ENCODE measurements at places on chromosomes 5 and 9. TPM values are rescaled to one million over a fixed set of nuclear protein-coding genes. Genes with fewer than 3 reads are reported as not detected.

Gene OR4F3
- polyA plus RNA-seq = not detected

Gene RELL2
- polyA plus RNA-seq = 1.1 TPM

Gene IFNA2
- not detected for polyA plus RNA-seq

Gene INSL4
- polyA plus RNA-seq = not detected

Gene ZNF618
- 47.9 TPM for polyA plus RNA-seq

Gene HAUS6
- 23.8 TPM for polyA plus RNA-seq

Gene CDKN2B-AS1
- polyA plus RNA-seq = 0.32 TPM

DNA sequence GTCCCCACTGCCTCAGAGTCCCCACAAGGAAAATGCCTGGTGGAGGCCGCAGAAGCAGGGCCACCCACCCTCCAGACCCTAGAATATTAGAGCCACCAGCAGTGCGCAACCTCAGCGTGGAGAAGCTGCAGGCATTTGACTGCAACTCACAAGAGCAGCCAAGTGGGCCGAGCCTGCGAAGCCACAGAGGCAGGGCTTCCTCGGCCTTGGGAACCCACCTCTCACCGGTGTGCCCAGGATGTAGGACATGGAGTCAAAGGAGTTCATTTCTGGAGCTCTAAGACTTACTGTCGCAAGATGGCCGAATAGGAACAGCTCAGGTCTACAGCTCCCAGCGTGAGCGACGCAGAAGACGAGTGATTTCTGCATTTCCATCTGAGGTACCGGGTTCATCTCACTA, 397.9 kb upstream of the PIK3R1 start:
- DNase-seq = no peak

DNA sequence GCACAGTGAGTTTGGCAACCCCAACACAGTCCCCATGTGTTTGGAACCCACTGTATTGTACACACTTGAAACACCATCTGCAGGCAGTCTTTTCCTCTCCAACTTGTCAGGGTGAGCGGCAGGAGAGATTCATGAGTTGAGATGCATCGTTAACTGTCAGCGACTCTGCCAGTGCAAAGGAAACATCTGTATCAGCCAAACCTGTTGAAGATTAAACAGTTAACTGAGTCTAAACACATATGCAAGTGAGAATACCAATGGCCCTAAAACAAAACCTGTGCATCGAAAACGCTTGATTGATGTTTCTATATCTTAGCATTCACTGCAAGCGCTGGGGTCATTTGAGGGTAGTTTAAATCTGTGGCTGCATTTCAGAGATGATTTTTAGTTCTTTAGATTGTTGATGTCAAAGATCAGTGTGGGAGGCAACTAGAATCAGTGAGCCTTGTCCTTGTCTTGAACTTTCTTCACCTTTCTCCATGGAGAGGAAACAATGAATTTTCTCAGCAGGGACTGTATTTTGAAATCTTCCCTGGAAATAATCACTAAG, 41.3 kb upstream of the PAM start:
- peak; percentile 68 for DNase-seq

DNA sequence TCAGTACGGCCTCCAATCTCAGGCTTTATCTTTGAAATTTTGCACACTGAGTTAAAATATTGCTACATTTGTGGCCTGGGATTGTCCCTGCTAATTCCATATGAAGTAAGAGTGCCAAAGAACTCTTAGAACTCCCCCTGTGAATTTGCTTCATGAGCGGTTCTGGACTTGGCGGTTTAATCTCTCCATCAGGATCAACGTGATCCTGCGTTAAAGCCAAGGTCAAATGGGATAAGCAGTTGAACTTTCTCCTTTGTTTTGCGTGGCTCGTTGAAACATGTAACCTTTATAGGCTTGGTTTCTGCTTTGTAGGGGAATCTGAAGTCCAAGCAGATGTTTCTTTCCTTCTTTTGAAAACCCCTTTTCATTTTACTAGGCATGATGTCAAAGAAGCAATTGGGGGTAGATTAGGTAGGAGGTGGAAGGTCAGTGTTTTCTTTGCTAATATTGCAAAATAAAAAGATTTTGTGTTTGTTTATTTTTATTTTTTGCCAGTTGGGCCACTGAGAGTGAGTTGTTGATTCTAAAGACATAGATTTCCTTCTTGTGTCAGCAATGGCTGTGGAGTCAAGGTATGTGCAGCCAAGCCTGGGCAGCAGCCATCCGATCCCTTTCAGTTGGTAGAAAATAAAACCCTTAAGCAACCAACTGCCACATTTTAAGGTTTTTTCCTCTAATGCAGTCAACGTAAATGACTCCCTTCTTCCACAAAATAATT, 390.8 kb downstream of the NNT start:
- no peak for DNase-seq

GRCh38 chr5:132237670-132238069, 10.0 kb upstream of the P4HA2 start:
- no peak for DNase-seq

GRCh38 chr5:166032601-166033000, 2258.8 kb upstream of the WWC1 start:
- no peak for DNase-seq

GRCh38 chr5:58816181-58816731, 233.4 kb downstream of the RAB3C start:
- DNase-seq = no peak

- no peak for DNase-seq
Measured at GRCh38 chr9:78669591-78669990, 372.7 kb downstream of the PSAT1 start.

DNA sequence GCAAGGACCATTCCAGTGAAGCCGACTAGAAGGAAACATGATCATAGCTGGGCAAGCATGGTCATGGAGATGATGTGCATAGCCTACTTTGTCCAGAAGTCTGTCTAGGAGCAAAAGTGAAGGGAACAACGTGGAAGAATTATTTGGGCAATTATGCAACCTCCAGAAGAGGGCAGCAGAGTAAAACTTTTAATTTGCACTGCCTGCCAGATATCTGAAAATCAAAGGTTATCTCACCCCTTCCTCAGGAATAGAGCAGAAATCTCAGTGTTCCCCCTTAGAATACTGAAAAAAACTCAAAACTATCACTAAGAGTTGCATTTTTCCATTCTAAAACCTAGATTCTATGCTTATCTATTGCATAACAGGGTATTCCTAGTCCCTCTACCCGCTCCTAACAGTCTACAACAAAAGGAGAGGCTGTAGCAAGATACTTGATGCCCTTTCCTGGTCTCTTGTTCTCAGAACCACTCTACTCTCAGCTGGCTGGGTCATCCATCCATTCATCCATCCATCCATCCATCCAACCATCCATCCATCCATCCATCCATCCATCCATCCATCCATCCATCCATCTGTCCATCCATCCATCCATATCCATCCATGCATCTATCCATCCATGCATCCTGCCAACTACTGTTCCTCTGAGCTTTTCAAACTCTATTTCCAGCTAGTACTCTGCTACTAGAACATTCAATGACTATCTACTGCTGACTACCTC, 8.4 kb upstream of the SETD9 start:
- DNase-seq = peak; percentile 45

- no peak for DNase-seq
Measured at GRCh38 chr9:14451949-14452348, 138.0 kb upstream of the NFIB start.

DNA sequence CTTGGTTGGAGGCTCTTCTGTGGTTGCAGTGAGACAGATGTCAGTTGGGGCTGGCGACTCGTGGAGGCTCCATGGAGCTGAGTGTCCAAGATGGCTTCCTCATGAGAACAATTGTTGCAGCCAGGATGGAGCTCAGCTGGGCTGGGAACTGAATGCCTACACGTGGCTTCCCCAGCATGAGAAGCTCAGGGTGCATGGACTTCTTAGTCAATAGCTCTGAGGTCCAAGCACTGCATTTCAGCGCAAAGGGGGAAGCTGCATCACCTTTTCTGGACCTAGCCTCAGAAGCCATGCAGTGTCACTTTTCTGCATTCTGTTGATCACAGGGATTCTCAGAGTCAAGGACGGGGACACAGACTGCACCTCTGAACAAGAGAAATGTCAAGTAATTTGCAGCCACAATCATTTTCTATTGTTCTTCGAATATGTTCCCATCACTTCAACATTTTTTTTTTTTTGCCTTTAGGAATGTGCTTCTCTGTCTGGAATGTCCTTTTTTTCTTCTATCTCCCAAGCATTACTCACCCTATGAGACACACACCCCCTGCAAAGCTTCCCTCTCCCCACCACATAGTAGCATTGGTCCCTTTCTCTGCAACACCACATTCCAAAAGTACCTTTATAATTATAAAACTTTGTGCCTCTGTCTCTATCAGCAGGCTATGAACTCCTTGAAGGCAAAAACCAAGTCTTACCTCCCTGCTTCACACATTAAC, 57.5 kb upstream of the STK32A start:
- no peak for DNase-seq

GRCh38 chr9:132548751-132549640, 33.4 kb upstream of the BARHL1 start:
- DNase-seq = no peak

GRCh38 chr5:141650851-141651727, at the start of gene FCHSD1:
TSS of gene FCHSD1 (minus strand) at chr5:141651418. CDS start at chr5:141651368, 50 bp downstream.
- peak; percentile 79 for DNase-seq

DNA sequence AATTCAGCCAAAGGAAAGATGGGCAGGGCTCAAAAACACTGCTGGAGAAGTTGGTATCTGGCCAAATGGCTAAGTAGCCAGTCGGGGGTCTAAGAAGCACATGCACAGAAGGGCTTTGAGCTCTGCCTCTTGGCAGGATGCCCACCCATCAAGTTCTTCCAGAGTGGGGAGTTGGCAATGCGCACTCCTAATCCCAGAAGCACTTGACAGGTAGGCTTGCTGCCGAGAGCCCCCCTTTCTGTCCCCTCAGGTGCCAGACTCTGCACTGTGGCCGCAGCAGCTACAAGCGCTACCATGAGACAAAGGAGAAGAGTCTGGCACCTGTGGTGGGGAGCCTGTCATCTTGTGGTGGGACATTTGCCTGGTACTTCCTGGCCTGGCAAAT, 252.9 kb upstream of the SLC24A2 start:
- no peak for DNase-seq

- DNase-seq = no peak
Measured at GRCh38 chr9:129665814-129666520, 520 bp downstream of the PRRX2 start.

- no peak for DNase-seq
Measured at GRCh38 chr5:133741396-133741795, 129.1 kb upstream of the FSTL4 start.

DNA sequence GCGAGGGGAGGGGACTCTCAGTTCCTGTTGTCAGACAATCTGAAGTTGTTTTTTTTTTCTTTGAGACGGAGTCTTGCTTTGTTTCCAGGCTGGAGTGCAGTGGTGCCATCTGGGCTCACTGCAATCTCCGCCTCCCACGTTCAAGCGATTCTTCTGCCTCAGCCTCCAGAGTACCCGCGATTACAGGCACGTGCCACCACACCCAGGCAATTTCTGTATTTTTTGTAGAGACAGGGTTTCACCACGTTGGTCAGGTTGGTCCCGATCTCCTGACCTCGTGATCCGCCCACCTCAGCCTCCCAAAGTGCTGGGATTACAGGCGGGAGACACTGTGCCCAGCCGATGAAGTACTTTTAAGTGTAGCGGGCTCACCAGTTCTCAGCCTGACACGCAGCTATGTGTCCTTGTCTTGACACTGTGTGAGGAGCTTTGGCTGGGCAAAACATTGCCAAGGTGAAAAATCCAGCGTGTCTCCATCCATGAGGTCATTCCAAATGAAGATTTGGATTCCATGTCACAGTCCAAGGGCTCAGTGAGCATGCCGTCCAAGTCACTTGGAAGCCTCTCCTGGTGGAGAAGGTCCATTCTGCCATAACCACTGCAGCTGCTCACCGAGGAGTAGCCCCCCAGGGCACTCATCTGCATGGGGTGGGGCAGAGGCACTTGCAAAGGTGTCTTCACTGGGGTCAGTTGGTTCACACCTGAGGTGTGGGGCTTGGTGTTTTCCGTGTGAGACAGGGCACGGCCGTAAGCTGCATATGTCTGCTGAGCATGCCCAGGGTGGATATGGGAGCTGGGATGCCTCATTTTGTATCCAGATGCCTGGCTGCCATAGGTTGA, 32.0 kb downstream of the OR2V1 start:
- no peak for DNase-seq

Measured in left kidney (tissue), 8 donors.